Occipital lobe (tissue), 3 donors: ENCODE measurements at places on chromosomes 5 and 9.

- DNase-seq, result no peak
Observed at GRCh38 chr5:89948977-89949376, 460.6 kb downstream of the CETN3 start.

GRCh38 chr5:139897342-139897741 lies 101.7 kb downstream of the PSD2 start:
- no peak for DNase-seq

- DNase-seq, result no peak
Observed at GRCh38 chr5:128826275-128826674, 139.0 kb upstream of the SLC27A6 start.

GRCh38 chr5:91867799-91868198 lies 484.7 kb upstream of the ARRDC3 start:
- no peak for DNase-seq

DNA sequence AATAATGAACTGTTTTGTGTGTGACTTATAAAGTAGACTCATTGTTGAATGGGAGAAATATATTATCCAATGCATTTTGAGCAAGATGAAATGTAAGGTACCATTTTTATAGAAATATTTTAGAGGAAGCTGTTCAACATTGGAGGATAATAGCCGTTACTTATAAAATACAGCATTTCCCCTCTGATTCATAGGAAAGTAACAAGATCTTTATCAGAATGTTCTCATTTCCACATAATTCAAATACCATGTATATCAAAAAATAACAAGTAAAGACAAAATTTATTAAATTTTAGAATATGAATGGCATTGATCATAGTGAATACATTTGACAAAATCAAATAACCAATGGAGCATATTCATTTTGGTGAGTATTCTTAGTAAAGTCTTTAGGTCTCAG lies 346.7 kb upstream of the PTGER4 start:
- no peak for DNase-seq

DNA sequence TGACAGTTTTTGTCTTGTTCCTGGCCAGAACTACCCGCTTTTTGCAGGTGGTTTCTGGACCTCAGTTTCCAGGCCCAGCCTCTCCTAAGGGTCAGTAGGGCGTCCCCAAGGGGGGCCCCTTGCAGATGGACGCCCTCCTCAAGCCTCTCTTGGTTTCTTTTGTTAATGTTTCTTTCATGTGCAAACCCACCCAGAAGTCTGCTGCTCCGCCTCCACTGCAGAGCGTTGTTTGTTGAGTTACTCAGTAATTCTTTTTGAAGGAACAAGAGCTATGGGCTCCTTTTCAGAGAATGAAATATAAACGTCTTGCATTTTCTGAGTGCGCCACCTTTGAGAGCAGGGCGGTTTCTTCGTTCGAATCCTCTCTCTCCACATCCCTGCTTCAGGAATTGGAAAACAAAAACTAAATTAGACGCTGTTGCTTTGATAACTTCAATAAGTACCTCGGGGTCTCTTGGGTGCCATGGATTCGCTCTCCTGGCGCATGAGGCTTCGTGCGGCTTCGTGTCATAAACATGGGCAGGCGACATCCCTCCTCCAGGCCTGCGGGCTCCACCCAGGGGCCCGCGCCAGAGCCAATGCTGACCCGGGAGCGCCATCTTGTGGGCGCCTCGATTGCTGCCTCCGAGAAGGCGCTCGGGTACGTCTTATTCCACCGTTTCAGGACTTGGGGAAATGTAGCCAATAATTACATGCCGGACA lies 38.3 kb upstream of the CKMT2 start:
- DNase-seq, result peak; percentile 65

GRCh38 chr9:75672478-75672877 lies 218.0 kb upstream of the PCSK5 start:
- no peak for DNase-seq

- DNase-seq, result no peak
Observed at GRCh38 chr5:34014626-34015025, 6.8 kb upstream of the AMACR start.

DNA sequence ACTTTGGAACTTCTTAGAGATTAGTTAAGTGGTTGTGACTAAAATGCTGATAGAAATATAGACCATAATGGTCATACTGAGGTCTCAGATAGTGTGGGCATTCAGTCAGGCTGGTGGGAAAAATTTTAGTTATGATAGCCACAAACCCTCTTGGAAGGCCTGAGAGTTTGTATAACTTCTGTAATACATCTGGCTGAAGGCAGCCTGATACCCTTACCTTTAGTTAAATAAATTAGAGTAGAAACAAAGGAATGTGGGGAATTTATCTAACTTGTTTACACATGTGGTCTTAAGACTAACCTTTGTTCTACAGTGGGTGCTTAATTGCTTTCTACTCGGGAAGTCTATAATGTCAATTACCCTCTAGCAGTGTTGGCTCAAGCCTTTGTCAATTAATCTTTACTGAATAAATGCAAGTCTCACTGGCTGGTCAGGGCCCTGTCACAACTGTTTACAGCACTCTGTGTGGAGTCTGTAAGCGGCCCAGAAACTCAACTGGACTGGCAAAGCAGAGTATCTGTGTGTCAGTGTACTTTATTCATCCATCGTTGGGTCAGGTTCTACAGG lies 184.0 kb downstream of the FBXO4 start:
- DNase-seq, result no peak

- DNase-seq, result no peak
Observed at GRCh38 chr9:16417161-16417560, 453.3 kb downstream of the BNC2 start.

DNA sequence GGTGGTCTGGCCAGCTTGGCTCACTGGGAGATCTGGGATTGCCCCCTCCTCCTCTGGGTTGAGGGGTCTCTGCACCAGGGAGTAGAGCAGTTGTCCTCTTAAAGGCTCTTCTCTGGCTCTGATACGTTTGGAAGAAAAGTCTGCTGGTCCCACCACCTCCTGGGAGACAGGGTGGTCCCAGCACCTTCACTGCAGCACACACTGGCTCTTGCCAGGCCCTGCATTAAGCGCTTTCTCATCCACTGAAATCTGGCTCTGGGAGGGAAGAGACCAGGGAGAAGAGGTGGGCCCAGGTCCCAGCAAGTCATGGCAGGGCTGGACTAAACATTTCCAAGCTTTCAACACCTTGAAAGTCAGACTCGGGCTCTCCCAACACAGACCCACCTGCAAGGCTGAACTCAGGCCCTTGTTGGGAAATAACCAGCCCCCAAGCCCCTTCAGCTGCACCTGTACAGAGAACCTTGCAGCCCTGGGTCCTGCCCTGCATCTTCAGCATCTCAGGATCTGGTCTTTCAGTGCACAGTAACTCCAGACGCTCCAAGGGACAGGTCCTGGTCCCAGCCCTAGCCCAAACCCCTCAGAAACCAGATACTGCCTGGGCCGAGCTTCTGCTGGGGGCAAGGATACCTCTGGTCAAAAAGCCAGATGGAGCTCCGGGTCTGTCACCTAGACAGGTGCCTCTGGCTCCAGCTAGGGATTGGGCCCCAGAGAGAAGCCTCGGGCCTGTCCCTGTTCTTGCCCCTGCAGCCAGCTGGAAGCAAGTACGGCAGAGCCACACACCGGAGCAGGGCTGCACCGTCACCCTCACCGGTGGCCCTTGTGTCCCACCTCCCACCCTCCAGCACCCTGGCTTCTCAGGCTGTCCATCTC lies 134.5 kb downstream of the DAB2IP start:
- no peak for DNase-seq
